NCI-H510A (cell line): ENCODE measurements at places on chromosomes 1 and 21.

- no peak for DNase-seq
Measured at GRCh38 chr1:34785875-34786470, 5.0 kb downstream of the GJB3 start.

- no peak for DNase-seq
Measured at GRCh38 chr1:14735841-14736240, 137.4 kb downstream of the KAZN start.

- DNase-seq, result no peak
Measured at GRCh38 chr1:7621334-7622219, 149.5 kb upstream of the VAMP3 start.

GRCh38 chr1:180248731-180249681 is 18.9 kb downstream of the LHX4 start:
- peak; percentile 62 for DNase-seq

DNA sequence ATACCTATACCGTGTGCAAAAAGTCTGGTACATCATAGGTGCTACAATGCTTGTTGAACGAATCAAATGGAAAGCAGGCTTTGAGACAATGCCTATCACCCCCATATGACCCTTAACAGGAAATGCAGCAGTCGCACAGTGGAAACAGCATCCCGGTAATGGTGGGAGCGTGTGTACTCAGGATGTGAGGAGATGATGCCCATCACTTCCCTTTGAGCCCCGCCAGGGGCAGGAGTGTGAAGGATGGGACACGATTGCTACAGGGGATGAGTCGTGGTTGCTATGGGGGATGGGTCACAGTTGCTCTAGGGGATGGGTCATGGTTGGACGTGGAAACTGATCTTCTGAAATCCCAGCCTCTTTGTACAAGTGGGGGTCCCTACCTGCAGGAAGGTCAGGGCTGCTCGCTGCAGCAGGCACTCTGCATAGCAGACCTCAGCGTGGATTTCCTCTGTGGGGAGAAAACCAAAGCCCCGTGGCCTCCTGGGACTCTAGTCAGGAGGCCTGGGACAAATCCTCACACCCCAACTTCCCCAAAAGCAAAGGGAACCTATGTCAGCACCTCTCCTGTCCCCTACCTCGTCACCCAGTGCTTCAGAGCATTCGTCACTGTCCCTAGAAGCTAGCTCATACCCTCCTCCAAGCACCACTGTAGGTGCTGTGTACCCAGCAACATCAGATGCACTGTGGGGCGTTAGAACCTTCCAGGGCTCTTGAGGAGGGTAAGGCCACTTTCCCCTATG is 19.3 kb downstream of the TTC39A start:
- no peak for DNase-seq

DNA sequence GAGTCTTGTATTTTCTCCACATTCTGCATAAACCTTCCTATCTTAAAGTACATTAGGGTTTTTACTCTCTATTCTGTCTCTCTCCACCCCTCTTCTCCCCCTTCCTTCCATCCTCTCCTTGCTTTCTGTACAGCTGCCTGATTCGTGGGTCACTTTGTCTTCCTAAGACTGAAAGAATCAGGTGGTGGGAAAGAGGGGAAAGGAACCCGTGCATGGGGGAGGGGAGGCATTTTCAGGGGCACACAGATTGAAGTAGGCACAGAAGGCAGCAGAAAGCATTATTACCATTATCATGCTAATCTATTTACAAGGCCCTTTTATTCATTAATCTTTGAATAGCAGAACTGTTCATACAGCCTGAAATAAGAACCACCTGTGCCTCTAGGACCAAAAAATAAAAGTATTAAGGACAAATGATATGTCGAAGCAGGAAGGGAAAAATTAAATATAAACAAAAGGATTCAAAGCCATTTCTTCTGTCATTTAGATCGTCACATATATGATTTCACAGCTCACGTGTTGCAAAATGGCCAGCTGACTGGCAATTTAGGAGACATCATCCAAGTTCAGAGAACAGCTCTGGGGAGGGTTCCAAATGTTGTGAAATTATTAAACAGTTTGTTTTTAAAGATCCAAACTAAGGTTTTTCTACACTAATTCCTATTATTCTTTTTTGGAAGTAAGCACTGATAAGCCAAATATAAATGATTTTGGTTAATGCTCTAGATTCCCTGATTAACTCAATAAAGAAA is 154.6 kb downstream of the PBX1 start:
- no peak for DNase-seq

GRCh38 chr1:172900376-172900997 is 150.3 kb downstream of the TNFSF18 start:
- DNase-seq, result no peak

GRCh38 chr1:240385551-240385950 is 226.4 kb downstream of the GREM2 start:
- no peak for DNase-seq

- DNase-seq, result peak; percentile 82
Measured at GRCh38 chr1:179881642-179882252, 338 bp upstream of the TOR1AIP1 start.

DNA sequence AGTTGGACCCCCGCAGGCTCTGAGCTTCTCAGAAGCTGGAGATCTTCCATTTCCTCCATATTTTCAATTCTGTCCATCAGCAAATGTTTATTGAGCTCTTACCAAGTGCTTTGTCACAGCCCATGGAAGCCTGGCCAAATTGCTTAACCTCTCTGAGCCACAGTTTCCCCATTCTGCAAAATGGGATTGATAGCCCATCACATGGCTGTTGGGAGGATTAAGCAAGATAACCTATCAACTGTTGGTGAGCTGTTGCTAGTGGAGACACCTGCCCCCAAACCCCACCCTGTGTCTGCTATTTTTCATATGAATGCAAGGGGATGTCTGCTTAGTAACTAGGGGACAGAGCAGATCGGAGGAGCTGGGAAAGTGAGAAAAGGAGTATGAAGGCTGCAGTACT is 38.3 kb downstream of the CD34 start:
- DNase-seq, result no peak

- DNase-seq, result no peak
Measured at GRCh38 chr1:203676455-203676854, 49.8 kb downstream of the ATP2B4 start.

DNA sequence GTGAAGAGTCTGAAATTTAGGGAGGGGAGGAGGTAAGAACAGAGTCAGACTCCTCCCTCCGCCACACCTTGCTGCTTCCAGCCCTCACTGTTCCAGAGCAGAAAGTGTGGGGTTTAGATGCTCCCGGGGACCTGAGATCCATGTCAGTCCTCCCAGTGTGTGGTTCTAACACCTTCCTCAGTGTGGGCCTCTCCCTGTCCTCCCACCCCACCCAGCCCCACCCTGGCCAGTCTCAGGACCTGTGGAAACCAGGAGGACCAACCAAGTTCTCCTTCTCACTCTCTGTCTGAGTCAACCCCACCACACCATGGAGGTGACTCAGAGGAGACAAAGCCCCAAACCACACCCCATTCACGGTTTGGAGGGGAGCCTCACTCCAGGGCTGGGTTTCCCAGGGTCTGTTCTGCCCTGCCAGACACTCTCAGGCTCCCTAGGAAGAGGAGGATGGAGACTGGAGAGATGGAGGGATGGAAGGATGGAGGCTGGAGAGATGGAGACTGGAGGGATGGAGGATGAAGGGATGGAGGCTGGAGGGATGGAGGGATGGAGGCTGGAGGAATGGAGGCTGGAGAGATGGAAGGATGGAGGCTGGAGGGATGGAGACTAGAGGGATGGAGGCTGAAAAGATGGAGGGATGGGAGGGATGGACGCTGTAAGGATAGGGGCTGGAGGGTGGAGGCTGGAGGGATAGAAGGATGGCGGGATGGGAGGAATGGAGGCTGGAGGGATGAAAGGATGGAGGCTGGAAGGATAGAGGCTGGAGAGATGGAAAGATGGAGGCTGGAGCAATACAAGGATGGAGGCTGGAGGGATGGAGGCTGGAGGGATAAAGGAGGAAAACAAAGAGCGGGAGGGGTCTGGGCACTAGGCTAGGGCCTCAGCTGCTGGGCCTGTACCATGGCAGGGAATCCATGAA is 100.9 kb upstream of the RUNX3 start:
- DNase-seq, result no peak

GRCh38 chr1:207647671-207648333 is 2.9 kb downstream of the CR1L start:
- no peak for DNase-seq

DNA sequence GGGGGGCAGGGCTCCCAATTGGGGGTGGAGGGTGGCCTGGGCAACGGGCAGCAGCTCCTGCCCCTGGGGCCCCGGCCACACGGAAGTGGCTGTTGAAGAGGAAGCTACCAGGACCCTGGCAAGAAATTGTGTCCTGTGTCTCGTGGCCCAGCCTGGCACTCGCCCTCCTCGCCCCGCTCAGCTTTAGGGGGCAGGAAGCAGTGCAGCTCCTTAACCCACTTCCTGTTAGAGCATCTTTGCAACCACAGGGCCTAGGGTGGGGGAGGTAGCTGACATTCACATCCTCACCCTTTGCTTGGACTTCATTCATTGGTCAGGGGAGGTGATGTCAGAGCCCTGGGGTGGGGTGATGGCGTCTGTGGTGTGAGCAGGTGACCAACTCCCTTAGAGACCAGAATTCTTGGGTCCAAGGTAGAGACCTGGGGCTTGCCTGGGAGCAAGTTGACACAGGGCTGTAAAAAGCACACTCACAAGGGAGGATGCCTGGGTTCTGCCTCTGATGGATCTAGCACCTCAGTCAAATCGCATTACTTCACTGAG is at the start of gene ARHGAP30:
Gene ARHGAP30 (minus strand): TSS at position 161 of the 540 bp plus-strand sequence. CDS start 267 bp downstream, outside the sequence.
- DNase-seq, result no peak

DNA sequence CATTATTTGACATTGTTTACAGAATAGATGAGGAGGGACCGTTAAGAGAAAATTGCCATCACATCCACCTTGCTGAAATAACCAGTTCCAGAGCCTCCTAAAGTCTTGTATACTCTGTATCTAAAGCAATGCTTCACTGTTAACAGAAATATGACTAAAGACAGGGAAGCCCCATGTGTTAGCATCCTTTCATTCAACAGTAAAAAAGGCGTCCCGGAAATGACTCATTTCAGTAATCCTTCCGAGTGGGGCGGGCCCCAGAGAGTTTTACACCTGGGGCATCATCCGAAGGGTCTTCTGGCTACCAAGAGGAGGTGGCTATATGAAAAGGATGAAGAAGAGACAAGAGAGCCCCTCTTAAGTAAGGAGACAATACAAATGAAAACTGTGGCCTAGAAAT is 227.2 kb downstream of the SLC45A1 start:
- DNase-seq, result no peak

GRCh38 chr1:54850737-54851136 is 36.3 kb downstream of the DHCR24 start:
- no peak for DNase-seq

DNA sequence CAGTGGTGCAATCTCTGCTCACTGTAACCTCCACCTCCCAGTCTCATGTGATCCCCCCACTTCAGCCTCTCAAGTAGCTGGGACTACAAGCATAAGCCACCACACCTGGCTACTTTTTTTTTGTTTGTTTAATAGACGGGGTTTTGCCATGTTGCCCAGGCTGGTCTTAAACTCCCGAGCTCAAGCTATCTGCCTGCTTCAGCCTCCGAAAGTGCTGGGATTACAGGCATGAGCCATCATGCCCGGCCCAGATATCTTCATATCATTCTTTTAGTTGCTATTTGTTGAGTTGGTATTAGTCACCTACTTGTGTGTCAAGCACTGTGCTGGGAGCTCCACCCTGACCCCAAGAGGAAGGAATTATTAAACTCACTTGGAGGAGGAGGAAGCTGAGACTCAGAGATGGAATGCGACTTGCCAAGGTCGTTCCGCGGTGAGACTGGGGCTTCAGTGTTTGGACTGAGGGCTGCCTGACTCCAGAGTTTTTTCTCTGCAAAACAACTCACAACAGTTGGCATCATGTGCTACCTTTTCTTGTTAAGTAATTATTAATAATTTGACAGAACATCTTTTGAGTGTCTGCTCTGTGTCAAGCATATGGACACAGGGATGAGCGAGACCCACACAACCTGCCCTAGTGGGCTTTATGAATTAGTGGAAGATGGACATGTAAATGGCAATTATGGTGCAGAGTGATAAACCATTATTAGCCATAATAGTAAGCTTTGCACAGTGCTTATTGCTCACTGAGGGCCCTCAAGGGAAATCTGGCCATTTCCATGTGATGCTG is 132.0 kb downstream of the FOXD2 start:
- peak; percentile 32 for DNase-seq

DNA sequence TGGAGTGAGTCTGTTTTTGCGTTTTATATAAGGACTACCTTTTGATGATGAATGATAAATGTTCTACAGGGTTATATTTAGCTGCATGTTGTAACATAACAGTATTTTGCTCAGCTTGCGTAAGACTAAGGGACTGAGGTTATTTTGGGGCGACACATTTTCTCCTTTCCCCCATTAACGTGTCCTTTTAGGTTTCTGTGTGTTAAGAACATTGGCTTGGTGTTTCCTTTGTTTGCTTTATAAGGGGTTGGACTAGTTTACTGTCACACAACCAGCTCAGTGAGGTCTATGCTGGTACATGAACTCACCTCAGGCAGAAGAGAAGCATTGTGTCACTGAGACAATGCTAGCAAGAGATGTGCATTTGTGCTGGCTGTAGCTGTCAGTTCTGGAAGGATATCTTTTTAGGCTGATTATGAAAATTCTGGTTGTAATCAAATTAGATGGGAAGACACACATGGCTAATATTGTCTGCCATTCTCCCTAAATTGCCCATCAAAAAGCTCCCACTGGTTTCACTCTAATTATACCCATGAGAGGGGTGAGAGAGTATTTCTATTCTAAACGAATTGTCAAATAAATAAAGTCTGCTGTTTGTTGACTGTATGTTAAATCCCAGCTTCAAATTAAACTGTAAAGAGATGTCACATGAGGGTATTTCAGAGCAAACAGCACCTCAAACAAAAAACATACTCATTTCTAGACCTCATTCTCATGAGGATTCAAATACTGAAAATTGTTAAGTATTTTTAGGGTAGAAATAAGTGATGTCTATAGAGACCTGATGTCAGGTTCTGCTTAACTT is 62.6 kb downstream of the CDC14A start:
- DNase-seq, result no peak

GRCh38 chr1:85220756-85221201 is 20.0 kb upstream of the SYDE2 start:
- no peak for DNase-seq

GRCh38 chr1:145988773-145989172 is 7.6 kb downstream of the TXNIP start:
- no peak for DNase-seq

GRCh38 chr1:200670242-200671118 is 773 bp upstream of the DDX59 start:
- DNase-seq, result peak; percentile 19
